ENCODE measurements at places on chromosomes 5 and 9.

- no peak for DNase-seq
Measured at GRCh38 chr5:175747539-175748060, 89.7 kb downstream of the HRH2 start.

GRCh38 chr9:70749066-70749465, 334.6 kb upstream of the KLF9 start:
- DNase-seq, result no peak

- DNase-seq, result no peak
Measured at GRCh38 chr5:158780656-158781237, 319.0 kb downstream of the EBF1 start.

DNA sequence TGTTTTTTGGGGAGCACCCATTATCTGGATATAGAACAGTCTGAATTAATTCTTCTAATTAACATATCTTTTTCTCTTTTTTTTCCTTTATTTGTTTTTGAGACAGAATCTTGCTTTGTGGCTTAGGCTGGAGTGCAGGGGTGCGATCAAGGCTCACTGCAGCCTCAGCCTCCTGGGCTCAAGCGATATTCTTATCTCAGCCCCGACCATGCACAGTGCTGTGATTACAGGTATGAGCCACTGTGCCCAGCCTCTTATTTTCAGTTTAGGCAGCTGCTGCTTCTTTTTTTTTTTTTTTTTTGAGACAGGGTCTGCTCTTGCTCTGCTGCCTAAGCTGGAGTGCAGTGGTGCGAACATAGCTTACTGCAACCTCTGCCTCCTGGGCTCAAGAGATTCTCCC, 20.2 kb downstream of the UBE2R2 start:
- no peak for DNase-seq

DNA sequence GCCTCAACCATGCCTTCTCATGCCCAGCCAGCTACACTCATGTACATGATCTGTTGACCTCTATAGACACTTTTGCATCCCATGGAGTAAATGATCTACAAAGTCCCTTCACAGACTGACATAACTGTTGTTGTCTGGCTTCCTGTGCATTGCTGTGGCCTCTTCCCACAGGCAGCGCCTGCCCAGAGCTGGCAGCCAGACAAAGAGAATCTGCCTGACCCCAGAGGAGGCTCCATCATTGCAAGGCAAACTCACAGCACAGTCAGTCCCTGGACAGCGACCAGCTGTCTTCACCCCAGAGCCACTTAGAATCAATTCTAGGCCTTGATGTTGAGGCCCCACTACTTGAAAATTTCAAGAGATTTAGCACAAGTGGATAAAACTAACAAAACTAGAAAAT, 65.5 kb downstream of the INSYN2B start:
- no peak for DNase-seq

DNA sequence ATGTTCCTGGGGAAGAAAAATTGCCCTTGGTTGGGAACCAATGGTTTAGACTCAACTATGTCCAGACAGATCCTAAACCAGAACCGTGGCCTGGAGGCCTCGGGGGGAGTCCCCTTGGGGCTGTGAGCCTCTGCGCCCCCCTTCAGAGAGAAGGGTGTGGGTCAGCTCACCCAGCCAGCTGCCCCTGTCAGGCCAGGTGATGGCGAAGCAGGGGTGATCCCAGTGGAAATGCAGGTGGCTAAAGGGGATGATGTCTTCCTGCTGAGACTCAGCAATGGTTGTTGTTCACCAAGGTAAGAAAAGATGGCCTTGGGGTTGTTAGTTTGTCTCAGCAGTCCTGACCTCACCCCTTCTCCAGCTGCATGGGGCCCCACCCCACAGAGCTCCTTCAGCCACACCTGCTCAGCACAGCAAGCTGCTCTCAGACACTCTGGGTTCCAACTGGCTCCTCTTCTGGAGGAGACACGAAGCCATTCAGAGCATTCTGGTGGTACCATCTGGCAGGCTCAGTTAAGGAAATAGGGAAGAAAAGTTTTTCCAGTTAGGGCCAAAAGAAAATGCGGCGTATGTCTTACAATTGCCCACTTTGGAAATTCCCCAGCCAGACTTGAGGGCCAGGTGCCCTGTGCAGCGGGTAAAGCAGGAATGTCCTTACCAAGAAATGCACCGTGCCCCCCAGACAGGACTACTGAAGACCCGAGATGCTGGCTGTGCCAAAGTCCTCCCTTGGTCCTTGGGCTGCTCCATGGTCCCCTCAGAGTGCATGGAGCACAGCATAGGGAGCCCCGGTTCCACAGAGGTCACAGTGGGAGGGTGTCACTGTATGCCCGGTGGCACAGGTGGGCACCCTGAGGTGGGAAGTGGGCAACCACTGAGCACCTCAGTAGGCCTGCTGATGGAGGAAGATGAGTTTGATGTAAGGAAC, 90.2 kb downstream of the NSUN2 start:
- no peak for DNase-seq

Data from CD4-positive, alpha-beta T cell treated with Interleukin-12 subunit alpha and Interleukin-12 subunit beta, for 1 hour (primary cell).